ENCODE measurements at places on chromosomes 3 and 15.

- no peak overlapping the region for H3K4me3 ChIP-seq
- peaks cover 2% of the 10 kb centered on the region for H3K36me3 ChIP-seq
- H3K27me3 ChIP-seq: no peaks in the 10 kb centered on the region
Measured at GRCh38 chr15:76235186-76235826, 76.0 kb downstream of the ETFA start.

DNA sequence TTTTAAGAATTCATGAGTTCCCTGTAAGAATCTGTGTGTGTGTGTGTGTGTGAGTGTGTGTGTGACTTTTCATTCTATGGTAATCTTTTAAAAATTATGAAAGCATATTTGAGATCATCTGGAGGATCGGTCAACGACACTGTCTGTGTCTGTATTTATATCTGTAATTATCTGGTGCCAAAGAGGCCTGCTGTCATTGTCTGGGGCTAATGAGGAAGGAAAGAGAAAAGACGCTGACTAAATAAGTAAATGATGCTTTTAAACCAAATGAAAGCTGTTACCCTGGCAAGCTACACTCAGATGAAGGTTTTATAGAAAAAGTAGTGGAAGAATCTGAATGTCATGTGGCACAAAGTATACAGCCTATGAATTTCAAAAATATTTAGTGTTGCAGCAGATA, 439.8 kb downstream of the RBMS3 start:
- DNase-seq: no peak
- H3K4me1 ChIP-seq: no peaks in the 10 kb centered on the region
- no peak overlapping the region for H3K27ac ChIP-seq
- H3K27me3 ChIP-seq: no peaks in the 10 kb centered on the region

DNA sequence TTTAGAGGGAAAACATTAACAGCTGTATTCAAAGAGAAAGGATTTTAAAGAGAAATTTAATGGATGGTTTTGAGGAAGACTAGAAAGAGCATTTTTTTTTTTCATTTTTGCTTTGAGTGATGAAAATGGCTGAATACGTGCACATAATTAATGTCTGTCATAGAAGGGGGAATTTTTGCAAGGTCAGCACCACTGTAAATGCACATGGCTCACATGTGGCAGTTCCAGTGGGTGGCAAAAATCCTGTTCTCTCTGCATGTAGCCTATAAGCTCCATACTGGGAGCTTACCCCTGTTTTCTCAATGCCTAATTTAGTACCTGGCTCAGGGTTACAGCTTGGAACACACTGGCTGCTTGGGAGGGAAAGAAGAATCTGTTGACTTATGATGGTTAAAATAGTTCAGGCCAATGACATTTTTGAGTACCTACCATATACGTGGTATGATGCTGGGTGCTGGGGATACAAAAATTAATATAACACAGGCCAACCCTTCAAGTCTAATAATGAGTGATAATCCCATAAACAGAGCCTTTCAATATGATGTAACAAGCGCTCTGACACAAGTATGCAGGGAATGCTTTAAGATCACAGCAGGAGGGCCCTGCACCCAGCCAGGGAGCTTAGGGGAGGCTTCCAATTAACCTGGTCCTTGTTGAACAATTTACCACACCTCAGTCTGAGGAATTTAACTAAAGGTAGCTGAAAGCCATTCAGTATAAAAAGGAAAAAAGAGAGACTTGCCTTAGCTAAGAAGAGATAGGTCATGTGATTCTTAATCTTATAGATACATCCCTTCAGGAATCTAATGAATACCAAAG, 33.0 kb downstream of the HSPBAP1 start:
- no peaks in the 10 kb centered on the region for H3K4me1 ChIP-seq
- DNase-seq: peak; percentile 39
- no peak overlapping the region for H3K27ac ChIP-seq

DNA sequence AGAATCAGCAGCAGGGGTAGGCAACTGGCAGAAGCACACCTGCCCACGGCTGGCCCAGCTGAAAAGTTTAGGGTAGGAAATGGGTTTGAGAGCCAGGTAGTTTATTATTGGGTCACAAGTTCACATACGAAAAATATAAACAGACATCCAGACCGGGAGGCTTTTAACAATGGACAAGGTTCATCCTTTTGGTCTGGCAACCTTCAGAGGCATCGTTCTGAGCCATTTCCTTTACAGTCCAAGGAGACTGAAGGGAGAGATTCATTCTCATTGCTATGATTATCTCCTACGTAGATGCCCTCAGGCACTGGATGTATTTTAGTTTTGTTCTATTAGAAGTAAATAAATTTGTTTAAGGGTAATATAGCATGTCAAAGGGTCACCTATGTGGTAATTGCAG, 248.0 kb upstream of the THBS1 start:
- H3K36me3 ChIP-seq: no peaks in the 10 kb centered on the region
- peaks cover 2% of the 10 kb centered on the region for H3K4me1 ChIP-seq
- H3K27ac ChIP-seq: no peak overlapping the region
- DNase-seq: no peak
- no peaks in the 10 kb centered on the region for H3K27me3 ChIP-seq

DNA sequence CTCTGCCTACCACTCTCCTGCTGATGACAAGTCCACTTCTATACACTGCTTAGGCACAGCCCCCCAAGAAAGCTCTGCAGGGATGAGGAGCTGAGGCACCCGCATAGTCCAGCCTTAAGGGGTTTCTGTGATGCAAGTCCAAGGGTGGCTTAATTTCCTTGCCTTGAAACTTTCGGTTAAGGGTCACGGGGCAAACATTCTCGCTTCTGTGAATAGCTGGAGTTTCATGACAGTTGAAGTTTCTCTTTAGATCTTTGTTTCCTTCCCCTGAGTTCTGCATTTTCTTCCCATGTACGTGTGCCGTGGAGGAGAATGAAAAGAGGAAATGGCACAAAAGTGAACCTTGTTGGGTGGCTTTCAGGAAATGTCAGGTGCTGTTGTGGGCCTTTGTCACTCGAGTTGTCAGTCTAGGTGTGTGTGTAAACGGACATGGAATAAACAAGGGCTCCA, 7.0 kb downstream of the GPR160 start:
- H3K27me3 ChIP-seq: peaks cover 8% of the 10 kb centered on the region
- H3K27ac ChIP-seq: no peak overlapping the region
- H3K36me3 ChIP-seq: no peaks in the 10 kb centered on the region
- DNase-seq: no peak
- H3K4me3 ChIP-seq: no peak overlapping the region
- H3K4me1 ChIP-seq: peaks cover 6% of the 10 kb centered on the region

DNA sequence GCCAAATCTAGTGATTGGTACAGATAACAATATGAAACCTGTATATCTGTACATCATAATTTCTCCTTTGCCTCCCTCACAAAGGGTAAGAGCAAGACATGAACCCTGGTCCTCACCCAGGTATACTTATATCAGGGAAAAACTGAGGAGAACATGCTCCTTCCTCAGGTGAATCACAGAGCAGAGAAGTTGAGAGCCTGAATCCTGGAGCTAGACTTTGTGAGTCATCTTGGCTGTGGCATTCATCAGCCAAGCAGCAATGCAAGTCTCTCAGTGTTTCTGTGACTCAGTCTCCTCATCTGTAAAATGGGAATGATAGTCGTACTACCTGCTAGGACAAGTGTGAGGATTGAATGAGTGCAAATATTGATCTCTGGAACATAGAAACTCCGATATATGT, 165.7 kb upstream of the ADAMTS9 start:
- DNase-seq: no peak
- H3K4me3 ChIP-seq: no peak overlapping the region
- no peaks in the 10 kb centered on the region for H3K36me3 ChIP-seq
- no peaks in the 10 kb centered on the region for H3K27me3 ChIP-seq

DNA sequence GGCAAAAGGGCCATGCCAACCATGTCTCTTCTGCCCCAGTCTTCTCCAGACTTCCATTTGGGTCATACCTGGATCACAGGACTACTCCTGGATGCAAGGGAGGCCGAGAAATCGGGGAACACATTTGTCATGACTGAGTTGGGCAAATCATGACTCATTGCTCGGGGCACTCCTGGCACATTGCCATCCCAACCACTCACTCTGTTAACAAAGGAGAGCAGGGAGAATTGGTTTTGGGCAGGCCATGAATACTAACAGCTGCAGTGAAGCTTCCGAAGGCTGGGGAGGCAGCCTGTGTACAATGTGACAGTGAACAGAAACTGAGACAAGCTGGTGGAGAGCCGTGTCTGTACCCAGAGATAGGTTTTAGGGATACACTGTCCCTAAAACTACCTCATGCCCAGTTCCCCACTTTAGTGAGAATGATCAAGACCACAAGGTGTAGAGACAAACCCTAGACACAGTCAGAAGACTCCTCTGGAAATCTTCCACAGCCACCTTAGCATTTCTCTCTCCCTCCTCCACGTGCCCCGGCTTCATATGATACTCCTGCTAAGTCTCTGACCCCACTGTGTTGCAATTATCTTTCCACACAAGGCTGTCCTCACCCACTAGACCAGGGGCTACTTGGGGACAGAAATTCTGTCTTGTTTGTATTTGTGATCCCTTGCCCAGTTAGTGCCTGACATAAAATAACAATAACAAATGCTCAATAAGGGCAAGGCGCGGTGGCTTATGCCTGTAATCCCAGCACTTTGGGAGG, 10.5 kb upstream of the BUB1B start:
- H3K27ac ChIP-seq: no peak overlapping the region
- no peak overlapping the region for H3K4me3 ChIP-seq
- no peaks in the 10 kb centered on the region for H3K4me1 ChIP-seq
- peak; percentile 64 for DNase-seq

DNA sequence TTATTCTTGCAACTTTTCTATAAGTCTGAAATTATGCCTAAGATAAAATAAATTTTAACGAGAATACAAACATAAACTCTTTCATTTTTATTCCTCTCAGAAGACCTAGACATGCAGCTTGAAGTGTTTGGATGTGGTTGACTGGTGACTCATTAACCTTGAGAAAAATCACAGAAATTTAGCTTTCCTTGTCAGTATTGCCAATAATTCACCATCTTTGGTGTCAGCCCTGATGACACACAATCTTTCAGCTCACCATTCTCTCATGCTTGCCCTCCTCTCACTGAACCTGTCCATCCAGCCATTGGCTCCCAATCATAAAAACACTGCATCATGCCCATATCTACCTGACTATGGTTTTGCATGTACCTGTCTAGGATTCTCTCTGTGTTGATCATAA, 22.6 kb upstream of the TNFAIP8L3 start:
- DNase-seq: peak; percentile 78
- no peaks in the 10 kb centered on the region for H3K27me3 ChIP-seq
- no peak overlapping the region for H3K27ac ChIP-seq
- H3K36me3 ChIP-seq: no peaks in the 10 kb centered on the region

DNA sequence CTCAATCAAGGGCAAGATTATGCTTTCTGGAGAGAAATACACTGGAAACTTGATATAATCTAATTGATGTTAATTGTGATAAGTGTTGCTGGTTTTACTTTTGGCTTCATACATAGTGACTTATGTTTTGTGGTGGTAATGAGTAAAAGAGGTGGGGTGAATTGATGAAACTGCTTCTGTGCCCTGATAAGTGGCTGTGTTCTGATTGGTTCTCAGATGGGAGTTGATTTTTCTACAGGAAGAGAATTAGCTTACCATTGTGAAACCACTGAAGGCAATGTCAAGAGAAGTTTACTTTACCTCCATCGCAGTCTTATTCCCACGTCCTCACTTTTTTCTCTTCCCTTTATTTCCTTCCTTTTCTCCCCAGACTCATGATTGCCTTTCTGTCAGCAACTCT, 23.8 kb downstream of the TMEM45A start:
- no peak overlapping the region for H3K27ac ChIP-seq
- no peak overlapping the region for H3K4me3 ChIP-seq
- H3K27me3 ChIP-seq: no peaks in the 10 kb centered on the region
- no peaks in the 10 kb centered on the region for H3K36me3 ChIP-seq
- H3K4me1 ChIP-seq: no peaks in the 10 kb centered on the region

GRCh38 chr3:126964950-126965349, 18.0 kb upstream of the PLXNA1 start:
- no peaks in the 10 kb centered on the region for H3K36me3 ChIP-seq
- H3K4me1 ChIP-seq: peaks cover 4% of the 10 kb centered on the region
- no peak overlapping the region for H3K27ac ChIP-seq

GRCh38 chr3:59246719-59247401, 197.0 kb upstream of the CFAP20DC start:
- no peaks in the 10 kb centered on the region for H3K36me3 ChIP-seq
- no peaks in the 10 kb centered on the region for H3K27me3 ChIP-seq
- H3K27ac ChIP-seq: no peak overlapping the region
- no peak for DNase-seq
- H3K4me3 ChIP-seq: no peak overlapping the region
- H3K4me1 ChIP-seq: no peaks in the 10 kb centered on the region

DNA sequence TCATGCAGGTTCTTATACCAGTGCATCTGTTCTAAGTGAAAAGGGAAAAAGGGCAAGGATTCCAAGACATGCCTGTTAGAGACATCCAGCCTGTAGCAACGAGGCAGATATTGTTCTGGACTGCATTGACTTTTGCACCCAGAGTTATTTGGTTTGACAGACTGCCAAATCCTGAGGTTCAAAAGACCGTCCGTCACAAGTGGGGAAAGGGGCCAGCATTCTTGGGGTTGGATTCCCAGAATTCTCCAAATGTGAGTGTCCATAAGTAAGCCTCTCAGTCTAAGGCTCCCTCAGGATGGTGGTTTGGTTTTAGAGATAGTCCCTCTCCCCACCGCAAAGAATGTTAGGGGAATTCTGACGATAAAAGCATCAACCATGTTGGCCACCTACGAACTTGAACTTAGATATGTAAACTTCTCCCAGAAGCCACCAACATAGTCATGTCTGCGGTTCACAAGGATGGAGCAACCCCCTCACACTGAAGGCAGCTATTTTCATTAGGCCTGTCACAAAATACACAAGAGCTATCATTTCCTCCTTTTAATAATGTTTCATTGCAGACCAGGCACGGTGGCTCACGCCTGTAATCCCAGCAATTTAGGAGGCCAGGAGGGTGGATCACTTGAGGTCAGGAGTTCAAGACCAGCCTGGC, 13.6 kb upstream of the LACTB start:
- no peaks in the 10 kb centered on the region for H3K36me3 ChIP-seq
- H3K4me3 ChIP-seq: no peak overlapping the region
- peak; percentile 100 for DNase-seq
- peaks cover 6% of the 10 kb centered on the region for H3K4me1 ChIP-seq

DNA sequence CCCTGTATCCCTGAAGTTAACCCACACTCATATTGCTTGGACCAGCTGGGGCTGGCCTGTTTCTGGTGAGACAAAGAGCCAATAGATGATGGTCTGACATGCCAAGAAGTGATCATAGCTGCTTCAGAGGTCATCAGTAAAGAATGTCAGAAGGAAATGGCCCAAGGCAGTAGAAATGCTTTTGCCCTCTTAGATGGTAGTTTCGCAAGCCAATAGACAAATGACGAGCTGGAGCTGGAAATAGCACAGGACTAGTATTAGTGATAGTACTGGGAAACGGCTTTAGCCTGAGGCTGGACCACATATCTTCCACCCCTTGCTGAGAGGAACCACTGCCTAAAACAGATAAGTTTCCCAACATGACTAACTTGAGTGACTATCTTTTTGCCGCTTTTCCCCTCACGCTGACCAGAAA, 176.1 kb upstream of the THBS1 start:
- no peaks in the 10 kb centered on the region for H3K27me3 ChIP-seq
- DNase-seq: peak; percentile 79
- H3K4me1 ChIP-seq: peaks cover 16% of the 10 kb centered on the region
- no peak overlapping the region for H3K4me3 ChIP-seq
- no peaks in the 10 kb centered on the region for H3K36me3 ChIP-seq
